ENCODE measurements at places on chromosomes 1 and 21. TPM values are rescaled to one million over a fixed set of nuclear protein-coding genes. Genes with fewer than 3 reads are reported as not detected.

RWDD3 gene
- 16.7 TPM for total RNA-seq

- no peak for DNase-seq
Observed at GRCh38 chr21:45359451-45360217, 45.3 kb upstream of the COL18A1 start.

DNA sequence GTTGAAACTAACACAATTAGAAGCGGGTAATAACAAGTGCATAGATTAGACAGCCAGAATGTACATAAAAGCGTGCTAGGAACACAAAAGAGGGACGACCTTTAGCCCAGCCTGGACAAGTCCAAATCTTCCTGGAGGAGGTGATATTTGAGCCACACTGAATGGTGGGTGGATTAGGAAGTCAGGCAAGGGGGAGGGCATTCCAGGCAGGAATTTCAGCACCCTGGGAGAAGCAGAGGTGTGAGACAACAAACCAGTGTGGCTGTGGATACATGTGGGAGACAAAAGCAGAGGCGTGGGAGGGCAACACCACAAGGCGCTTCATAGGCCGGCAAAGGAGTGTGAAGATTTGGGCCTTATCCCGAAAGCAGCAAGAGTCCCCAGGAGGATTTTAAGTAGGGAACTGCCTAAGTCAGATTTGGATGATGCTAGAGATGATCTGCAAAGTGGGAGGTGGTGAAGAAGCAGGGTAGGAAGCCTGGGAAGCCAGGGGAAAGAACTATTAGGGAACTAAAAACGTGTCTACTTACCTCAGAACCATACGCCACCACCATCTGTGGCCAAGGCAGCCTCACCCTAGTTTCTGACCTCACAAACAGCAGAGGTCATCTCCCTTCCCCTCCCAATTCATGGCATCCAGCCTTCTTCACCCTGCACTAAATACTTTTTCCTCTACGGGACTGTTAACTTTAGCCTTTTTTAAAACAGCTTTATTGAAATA lies 81.8 kb downstream of the GLUL start:
- DNase-seq = no peak

- no peak for DNase-seq
Observed at GRCh38 chr1:181390410-181391077, 92.8 kb upstream of the CACNA1E start.

- no peak for DNase-seq
Observed at GRCh38 chr1:19635646-19636045, 8.5 kb upstream of the NBL1 start.

GRCh38 chr1:26743426-26744059 lies 44.2 kb upstream of the PIGV start:
- DNase-seq = no peak

DNA sequence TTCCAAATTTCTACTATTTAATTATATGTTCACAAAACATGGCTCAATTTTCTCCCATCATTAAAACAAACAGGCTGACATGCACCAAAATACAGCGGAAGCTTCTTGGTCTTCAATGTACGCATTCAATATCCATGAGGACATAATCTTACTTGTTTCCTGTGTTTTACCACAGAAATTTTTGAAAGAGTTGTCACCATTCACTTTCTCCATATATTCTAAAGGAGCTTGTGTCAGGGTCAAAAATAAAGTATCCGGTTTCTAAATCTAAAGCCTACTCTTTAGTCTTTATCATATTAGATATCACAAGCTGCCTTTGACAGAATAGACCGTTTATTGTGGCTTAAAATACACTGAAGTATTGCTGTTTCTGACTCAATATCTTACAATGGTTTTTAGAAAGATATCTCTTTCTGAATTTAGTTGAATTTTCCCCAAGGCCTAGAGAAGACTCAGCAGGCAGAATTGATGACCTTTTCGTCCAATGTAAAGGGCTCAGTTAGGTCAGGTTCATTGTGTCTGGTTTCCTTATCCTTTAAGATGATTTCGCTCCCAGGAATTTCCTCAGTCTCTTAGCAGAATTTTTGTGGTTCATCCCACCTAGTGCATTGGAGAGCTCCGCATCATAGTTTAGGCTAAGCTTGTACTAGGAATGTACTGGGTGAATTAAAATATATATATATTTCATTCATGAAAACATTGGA lies 717.2 kb downstream of the NCAM2 start:
- no peak for DNase-seq

C1orf21 gene
- 4.0 TPM for total RNA-seq

GRCh38 chr21:42988236-42988965 lies 14.0 kb downstream of the PKNOX1 start:
- DNase-seq = no peak

DNA sequence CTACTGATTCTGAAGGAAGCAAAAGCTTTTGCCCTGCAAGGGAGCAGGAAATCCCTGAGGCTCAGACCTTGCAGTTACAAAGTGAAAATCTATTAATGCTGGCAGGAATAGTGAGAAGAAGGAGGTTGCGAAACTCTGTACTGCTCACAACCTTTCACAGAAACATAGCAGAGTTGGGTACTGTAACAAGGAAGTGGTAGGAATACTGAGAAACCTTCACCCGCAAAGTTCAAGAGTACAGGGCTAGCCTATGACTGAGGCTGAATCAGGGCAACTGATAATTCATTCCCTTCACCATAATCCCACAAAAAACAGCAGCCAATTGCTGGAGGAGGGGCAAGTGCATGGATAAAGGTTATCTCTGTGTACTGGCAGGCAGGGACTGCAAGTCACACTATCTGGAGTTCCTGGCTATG lies 23.9 kb upstream of the KCTD3 start:
- DNase-seq = peak; percentile 87

GRCh38 chr1:162856260-162856659 lies 4.7 kb downstream of the CCDC190 start:
- DNase-seq = peak; percentile 93

- no peak for DNase-seq
Observed at GRCh38 chr1:67908250-67908936, 75.1 kb upstream of the GNG12 start.

DNA sequence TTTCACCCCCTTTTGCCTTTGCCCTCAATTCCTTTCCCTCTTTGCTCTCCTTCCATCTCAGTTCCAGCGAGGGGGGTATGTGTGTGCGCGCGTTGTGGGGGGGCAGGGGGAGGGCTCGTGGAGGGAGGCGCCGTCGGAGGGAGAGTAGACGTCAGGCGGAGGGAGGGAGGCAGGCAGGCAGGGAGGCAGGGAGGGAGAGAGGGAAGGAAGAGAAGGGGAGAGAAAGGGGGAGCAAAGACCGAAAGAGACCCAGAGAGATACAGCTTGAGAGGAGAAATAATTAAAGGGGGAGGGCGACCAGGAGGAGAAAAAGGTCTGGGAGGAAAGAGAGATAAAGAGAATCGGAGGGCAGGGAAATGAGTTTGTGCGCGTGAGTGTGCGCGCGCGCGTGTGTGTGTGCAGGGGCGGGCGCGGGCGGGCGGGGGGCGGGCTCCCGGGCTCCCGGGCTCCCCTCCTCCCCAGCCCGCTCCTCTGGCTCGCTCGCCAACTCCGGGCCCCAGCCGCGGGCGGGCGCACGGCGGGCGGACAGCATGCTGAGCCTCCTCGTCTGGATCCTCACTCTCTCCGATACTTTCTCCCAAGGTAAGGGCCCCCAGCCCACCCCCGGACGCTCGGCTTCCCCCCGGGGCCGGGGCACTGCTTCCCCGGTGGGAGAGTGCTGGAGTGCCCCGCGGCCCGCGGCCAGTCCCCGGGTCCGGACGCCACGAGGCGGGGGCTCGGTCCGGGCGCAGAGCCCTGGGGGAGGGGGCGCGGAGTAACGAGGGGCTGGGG lies at the start of gene KIRREL1:
Gene KIRREL1 (plus strand): TSS at position 499 of the 771 bp plus-strand sequence. CDS start 32 bp downstream, at position 531.
- no peak for DNase-seq

GRCh38 chr21:45847870-45848269 lies 133.7 kb upstream of the COL6A1 start:
- DNase-seq = no peak

DNA sequence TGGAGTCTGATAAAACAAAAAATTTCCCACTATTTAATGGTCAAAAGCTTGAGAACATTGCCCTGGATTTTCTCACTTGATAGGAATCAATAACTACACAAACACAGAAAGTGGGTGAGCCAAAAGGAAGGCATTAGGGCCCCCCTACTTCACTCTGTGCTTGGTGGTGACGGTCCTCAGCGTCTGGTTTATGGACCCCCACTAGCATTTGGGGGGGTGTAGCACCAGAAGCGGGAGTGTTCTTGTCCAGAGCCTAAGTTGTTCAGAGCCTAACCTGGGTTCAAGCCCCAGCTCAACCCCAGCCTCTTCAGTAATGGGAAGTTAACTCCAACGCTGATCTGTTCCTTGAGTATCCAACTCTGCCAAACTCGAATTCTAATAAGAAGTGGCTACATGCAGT lies 33.1 kb downstream of the STPG1 start:
- DNase-seq = no peak

DNA sequence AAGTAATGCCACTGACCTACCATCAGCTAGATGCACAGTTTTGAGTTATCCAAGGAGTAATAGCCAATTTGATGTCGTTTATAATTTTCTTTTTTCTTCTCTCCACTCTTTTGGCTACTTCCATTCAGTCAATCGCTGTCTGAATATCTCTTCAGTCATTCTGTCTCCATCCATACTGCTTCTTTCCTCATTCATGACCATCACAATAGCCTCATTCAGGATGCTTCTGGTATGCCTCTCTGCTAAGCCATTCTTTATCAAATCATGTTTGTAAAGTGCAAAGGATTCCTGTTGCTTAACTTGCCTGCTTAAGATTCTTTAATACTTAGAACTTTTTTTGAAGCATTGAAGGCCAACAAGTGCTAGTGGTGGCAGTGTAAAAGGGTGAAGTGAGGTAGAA lies 20.2 kb downstream of the TYW3 start:
- DNase-seq = no peak

- no peak for DNase-seq
Observed at GRCh38 chr1:155773221-155773620, 83.8 kb downstream of the GON4L start.

UBR4 gene
- 53.0 TPM for total RNA-seq

GRCh38 chr1:214466403-214467077 lies 84.9 kb downstream of the PTPN14 start:
- no peak for DNase-seq

- no peak for DNase-seq
Observed at GRCh38 chr1:151728151-151729054, 7.1 kb downstream of the RIIAD1 start.

LHX8 gene
- not detected for total RNA-seq

DNA sequence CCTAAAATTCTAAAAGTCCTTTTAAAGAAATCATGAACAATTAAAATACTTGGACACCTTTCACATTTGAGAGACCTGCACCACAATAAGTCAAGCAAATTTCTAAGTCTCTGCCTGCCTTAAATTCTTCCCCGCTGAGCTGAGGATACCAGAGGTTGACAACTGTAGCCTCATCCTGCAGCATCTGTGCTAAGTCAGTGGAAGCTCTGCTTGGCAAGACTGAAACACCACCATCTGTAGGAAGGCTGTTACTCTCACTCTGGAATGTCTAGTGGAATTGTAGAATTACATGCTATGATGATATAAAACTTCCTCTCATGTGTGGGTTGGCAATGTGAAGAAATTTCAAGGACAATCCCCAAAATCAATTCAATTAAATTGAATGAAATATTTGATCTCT lies 1756.5 kb downstream of the NCAM2 start:
- DNase-seq = no peak

GRCh38 chr1:107897438-107898345 lies 67.3 kb downstream of the VAV3 start:
- no peak for DNase-seq

GRCh38 chr1:231550448-231550781 lies 21.9 kb downstream of the TSNAX start:
- no peak for DNase-seq

Measured in epithelial cell of proximal tubule (primary cell).